Stimulated activated CD4-positive, alpha-beta T cell treated with anti-CD3 and anti-CD28 coated beads, Interleukin-12 subunit alpha, Interleukin-12 subunit beta, amount 100 ng/mL, for 48 hours (primary cell): ENCODE measurements at places on chromosomes 11 and 22.

DNA sequence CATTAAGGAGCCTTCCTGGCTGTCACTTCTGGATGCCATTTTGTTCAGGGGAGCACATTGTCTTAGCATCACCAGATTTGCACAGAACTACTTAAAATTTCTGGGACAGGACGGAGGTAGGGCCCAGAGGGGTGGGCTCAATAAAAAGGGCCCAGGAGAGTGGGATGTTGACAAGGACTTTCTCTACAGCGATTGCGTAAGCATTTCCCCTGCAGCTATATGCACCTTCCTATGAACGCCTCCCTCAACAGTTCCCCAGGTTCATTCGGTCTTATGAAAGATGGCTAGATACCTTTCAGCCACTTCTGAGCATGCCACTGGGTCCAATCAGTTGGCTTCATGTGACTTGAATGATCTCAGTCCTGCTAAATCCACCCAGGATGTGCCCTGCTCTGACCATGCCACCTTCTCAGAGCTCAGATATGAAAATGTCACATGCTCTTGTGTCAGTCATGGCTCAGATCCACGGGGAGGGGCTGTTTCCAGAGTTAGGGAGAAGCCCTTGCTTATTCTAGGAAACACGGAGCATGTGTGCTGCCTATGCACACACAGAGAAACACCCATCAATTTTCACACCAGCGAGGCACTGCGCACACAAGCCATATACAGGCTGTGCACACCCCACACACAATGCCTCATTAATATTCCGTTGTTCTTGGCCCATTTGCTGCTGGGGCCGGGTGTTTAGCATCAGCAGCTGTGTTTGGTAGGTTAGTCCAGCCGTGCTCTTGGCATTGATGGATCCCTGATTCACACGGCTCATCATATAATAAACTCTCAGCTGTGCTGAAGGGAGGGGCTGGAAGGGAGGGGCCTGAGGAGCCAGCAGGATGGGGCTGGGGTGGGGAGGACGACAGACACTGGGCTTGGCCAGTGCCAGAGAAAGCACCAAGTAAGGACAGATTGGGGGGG, 52.5 kb upstream of the NNMT start:
- DNase-seq = no peak

DNA sequence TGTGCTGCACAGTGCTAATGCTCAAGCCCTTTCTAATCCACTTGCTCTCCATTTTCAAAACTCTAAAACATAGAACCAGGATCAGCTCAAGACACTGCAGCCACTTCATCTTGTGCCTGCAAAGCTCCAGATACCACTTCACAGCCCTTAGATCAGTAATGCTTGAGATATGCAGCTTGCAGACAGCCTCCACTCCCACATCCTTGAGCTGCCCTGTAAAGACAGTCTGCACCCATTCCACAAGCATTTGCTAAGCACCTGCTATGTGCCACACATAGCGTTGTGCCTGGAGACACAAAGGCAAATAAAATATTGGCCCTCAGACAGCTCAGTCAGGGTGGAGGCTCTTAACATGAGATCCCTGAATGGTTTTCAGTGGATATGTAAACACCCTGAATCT, 192.5 kb upstream of the SNX19 start:
- no peak for DNase-seq

GRCh38 chr11:70783821-70784220, 385.5 kb downstream of the CTTN start:
- DNase-seq = no peak

- DNase-seq = no peak
These were observed 15.2 kb downstream of the CPSF7 start for GRCh38 chr11:61414547-61414946.

DNA sequence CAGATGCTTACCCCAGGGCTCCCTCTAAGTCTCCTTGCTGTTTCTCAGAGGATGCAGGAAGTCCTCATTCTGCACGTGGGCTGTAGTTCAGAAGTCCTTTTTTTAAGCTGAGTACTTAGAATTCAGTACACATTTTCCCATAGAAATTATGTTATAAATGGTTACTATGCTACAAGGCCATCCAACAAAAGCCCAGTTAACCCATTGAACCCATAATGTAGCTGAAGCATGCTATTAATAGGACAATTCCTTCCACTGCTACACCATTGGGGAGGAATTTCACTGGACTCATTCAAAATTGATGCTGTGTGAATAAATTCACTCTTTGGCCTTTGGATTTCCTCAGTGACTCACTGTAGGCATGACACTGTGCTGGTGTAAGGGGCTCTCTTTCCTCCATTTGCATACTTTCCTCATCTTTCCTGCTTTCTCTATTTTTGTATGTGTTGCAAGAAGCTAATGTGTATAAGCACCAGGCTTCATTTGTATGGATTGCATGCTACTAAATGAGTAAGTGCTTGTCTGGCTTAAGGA, 148.0 kb downstream of the NTM start:
- no peak for DNase-seq

DNA sequence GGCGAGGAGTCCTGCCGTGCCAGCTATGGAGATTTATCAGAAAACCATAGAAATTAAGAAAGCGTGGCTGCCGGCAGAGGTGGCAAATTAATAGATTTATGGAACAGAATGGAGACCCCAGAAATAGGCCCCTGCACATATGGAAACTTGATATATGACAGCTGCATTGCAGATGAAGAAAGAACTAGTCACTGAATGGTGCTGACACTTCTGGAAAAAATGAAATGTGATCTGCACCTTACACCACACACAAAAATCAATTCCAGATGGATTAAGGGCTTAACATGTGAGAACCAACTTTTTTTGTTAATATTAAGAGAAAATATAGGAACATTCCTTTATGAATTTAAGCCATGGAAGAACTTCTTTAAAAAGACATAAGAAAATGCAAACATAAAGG, 40.3 kb upstream of the TSKU start:
- DNase-seq = no peak

DNA sequence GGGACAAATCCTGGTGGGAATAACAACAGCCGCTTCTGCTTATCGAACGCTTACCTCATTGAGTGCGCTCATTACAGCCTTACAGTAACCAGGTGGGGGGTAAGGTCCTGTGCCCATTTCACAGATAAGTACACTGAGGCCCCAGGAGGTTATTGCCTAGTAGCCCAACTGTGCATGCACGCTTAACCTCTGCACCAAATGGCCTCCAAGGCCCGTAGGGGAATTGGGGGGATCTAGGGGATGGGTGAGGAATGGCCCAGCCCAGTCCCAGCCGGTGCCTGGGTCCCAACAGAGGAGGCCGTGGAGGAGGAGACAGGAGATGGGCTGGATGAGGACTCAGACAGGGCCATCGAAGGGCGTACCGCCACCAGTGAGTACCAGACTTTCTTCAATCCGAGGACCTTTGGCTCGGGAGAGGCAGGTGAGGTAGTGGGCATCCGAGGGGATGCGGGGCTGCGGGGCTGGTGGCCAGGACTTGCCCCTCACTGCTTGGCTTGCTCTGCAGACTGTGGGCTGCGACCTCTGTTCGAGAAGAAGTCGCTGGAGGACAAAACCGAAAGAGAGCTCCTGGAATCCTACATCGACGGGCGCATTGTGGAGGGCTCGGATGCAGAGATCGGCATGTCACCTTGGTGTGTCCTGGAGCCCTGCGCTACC, 7.3 kb downstream of the F2 start:
- DNase-seq = no peak

GRCh38 chr11:63813563-63814382, 517 bp downstream of the SPINDOC start:
- DNase-seq = no peak

DNA sequence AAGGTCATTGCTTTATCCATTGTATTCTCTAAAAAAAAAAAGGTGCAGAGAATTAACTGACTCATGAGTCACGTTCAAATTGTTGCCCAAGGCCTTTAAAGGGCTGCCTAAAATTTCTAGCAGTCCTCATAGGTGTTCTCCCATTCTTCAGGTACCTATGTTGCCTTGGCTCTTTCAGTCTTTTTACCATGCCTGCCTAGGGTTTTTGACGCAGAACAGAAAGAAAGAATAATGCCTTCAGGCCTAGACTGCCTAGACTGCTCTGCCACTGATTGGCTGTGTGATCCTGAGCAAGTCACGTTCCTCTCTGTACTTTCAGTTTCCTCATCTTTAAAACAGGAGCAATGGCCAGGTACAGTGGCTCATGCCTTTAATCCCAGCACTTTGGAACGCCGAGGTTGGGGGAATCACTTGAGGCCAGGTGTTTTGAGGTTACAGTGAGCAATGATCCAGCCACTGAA, 21.5 kb downstream of the CTSC start:
- DNase-seq = no peak

- DNase-seq = no peak
These were observed 5.6 kb upstream of the GTSE1 start for GRCh38 chr22:46290843-46291785.

GRCh38 chr11:111376181-111376871, 2.7 kb downstream of the POU2AF1 start:
- peak; percentile 22 for DNase-seq

DNA sequence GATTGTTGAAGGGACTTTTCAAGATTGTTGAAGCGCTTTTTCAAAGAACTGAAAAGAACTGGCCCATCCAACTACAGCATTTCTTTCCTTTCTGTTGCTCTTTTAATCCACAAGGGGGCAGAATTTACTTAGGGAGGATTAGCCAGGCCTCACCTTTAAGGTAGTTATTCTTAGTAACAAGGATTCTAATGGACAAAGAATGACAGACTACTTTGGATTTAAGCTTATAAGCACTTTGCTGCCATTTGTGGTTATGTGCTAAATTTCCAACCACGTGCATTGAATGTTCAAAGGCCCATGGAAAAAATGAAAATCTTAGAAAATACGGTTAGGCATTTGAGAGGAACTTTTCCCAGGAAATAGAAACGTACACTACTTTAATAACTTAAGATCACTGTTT, 49.5 kb upstream of the HSPA8 start:
- DNase-seq = no peak

GRCh38 chr22:33666279-33666960, 253.9 kb downstream of the LARGE1 start:
- DNase-seq = no peak

DNA sequence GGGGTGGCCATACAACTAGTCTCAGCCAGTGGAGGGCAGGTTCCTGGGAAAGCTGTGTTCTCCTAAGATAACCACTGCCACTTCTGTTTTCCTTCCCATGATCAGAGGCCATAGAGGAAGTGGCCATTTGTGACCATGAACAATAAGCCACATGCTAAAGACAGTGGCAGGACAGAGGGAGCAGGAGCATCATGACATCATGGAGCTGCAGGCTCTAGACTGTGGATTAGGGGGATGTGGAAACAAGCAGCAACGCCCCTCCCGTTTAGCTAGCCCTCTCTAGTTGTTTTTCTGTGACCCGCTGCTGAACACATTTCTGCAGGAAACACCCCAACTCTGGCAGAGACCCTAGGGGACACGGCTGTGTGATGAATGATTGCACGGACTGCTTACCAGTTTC, 195.0 kb upstream of the NECTIN1 start:
- no peak for DNase-seq

DNA sequence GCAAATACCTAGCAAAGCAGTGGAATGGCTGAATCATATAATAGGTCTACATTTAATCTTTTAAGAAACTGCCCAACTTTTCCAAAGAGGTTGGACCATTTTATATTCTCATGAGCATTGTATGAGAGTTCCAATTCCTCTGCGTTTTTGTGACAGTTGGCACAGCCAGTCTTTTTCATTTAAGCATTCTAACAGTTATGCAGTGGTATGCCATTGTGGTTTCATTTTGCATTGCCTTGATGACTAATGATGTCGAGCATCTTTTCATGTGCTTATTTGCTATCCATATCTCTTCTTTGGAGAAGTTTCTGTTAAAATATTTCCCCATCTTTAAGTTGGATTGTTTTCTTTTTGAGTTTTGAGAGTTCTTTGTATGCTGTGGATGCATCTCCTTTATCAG, 38.7 kb downstream of the EIF3F start:
- DNase-seq = no peak

DNA sequence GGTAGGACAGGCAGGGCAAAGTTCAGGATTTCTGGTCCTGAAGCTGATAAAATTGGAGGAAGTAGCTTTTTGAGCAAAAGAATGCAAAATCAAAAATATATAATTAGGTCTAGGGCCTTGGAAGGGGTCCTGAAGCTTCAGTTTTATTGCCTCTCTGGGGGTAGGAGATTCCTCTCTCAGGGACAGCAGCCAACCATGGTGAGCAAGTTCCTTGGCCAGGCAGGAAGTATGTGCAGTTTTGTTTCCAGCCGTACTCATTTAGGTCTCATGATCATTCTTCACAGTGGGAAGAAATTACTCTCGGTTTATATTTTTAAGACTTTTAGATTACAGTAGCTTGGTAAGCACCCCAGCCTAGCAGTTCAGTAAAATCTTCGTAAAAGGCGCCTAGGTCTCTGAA, 2.9 kb upstream of the RAB38 start:
- DNase-seq = no peak

DNA sequence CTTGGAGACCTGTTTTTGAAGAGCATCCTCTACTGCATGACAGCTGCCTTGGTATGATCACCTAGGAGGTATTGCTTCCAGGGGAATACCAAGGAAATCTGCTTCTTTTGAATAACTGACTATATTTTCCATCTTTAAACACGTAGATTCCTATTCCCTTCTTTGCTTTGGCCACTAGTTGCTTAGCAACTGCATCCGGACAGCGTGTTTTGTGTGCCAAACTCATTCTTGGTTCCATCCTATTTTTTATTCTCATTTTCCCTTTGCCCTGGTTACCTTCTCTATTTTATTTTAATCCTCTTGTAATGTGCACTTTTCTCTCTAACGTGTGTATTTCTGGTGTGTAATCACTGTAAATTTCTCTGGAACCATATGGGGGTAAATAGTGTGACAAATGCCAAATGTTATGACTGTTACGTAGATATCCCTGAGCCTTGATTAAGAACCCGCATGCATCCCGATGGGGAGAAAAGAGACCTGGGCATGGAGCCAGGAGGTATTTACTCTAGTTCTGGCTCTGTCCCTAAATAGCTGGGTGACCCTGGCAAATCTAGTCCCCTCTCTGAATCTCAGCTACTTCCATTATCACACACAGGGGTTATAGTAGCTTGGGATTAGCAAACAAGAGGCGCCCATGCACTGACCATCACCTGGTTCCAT, 241.7 kb downstream of the MIAT start:
- DNase-seq = no peak

GRCh38 chr22:33326540-33327295, 268.5 kb upstream of the SYN3 start:
- no peak for DNase-seq

DNA sequence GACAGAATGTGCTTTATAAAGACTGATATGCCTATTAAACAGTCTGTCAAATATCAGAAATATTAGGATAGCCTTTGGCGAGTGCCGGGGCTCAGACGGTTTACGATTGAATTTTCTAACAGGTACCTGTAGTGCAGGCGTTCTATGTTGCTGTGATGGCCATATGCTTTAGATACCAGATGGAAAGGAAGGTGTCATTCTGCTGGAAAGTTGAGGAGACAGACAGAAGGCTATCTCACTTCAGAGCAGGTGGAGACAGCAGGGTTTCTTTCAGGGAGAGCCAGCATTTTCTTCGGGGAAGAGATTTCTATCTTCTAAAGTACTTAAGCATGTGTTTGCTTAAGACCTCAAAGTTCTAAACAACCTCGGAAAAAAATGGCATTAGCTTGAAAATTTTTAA, 415.4 kb downstream of the NTM start:
- DNase-seq = no peak
